ENCODE measurements at places on chromosomes 6 and 20. TPM values are rescaled to one million over a fixed set of nuclear protein-coding genes. Genes with fewer than 3 reads are reported as not detected.
A peak's percentile ranks its signal among the peaks of the same experiment; 100 is the strongest.

DNA sequence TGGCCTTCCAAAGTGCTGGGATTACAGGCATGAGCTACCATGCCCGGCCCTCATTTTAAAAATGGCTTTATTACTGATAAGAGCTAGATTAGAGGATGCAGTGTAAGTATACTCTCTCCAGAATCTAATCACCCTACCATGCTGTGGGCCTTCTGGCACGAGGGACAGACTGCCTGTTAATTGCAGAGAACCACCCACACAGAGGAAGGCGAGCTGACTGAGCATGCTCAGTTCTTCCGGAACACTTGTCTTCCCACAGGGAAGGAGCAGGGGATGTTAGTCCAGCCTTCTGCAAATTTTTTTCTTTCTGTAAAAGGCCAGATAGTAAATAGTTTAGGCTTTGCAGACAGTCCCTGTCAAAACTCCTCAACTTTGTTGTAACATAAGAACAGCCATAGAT lies 48.9 kb downstream of the ALDH5A1 start:
- no peak overlapping the region for H3K4me3 ChIP-seq
- DNase-seq: no peak
- H3K27ac ChIP-seq: no peak overlapping the region
- peaks cover 41% of the 10 kb centered on the region for H3K27me3 ChIP-seq

- no peak for DNase-seq
- no peaks in the 10 kb centered on the region for H3K4me1 ChIP-seq
- peaks cover 8% of the 10 kb centered on the region for H3K27me3 ChIP-seq
- no peak overlapping the region for H3K4me3 ChIP-seq
- H3K27ac ChIP-seq: no peak overlapping the region
Observed at GRCh38 chr6:21771626-21772320, 178.2 kb downstream of the SOX4 start.

DNA sequence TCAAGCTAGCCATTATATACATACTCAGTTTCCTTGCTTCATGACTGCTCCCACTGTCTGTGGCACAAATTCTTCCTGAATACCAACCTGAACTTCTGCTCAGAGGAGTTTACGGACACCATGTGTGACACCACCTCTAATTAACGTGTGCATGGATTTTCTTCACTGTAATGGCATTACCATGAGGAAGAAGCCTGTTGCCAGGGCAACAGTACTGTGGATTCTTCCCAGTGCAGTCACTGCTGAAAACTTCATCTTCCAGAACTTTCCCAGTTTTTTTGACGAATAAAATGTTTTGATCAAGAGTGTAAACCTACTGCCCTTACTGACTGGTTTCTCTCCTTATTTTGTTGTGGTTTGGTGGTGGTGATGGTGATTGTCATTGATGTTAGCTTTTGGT lies 444.3 kb upstream of the NRSN1 start:
- H3K27me3 ChIP-seq: no peaks in the 10 kb centered on the region
- H3K4me1 ChIP-seq: no peaks in the 10 kb centered on the region
- H3K27ac ChIP-seq: no peak overlapping the region
- no peaks in the 10 kb centered on the region for H3K36me3 ChIP-seq
- DNase-seq: no peak

DNA sequence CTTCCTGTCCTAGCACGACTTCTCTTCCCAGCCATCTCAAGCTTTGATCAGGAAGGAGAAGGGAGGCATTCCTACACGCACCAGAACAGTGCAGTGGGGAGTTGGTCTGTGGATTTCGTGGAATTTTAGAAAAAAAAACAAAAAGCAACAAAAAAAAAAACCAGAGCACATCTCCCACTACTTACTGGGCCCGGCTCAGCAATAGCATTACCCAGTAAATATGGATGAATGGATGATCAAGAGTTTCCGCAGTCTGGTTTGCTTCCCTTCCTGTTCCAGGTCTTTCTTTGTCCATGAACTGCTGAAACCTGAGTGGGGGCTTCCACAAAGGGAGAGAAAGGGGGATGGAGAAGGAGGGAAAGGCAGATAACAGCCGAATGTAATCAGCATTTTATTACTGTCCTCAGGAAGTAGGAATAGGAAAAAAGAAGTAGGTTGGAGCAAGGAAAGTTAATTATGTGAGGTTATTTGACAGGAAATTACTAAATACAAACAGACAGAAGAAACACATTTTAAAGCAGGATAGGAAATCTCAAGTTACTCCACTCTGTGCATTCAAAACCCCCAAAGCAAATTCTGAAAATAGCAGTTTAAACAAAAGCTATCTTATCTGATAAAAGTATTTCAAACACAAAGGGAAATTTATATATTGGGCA lies 349.0 kb downstream of the PRL start:
- no peaks in the 10 kb centered on the region for H3K4me1 ChIP-seq
- H3K27ac ChIP-seq: no peak overlapping the region
- H3K4me3 ChIP-seq: no peak overlapping the region
- no peaks in the 10 kb centered on the region for H3K36me3 ChIP-seq
- peaks cover 6% of the 10 kb centered on the region for H3K27me3 ChIP-seq

DNA sequence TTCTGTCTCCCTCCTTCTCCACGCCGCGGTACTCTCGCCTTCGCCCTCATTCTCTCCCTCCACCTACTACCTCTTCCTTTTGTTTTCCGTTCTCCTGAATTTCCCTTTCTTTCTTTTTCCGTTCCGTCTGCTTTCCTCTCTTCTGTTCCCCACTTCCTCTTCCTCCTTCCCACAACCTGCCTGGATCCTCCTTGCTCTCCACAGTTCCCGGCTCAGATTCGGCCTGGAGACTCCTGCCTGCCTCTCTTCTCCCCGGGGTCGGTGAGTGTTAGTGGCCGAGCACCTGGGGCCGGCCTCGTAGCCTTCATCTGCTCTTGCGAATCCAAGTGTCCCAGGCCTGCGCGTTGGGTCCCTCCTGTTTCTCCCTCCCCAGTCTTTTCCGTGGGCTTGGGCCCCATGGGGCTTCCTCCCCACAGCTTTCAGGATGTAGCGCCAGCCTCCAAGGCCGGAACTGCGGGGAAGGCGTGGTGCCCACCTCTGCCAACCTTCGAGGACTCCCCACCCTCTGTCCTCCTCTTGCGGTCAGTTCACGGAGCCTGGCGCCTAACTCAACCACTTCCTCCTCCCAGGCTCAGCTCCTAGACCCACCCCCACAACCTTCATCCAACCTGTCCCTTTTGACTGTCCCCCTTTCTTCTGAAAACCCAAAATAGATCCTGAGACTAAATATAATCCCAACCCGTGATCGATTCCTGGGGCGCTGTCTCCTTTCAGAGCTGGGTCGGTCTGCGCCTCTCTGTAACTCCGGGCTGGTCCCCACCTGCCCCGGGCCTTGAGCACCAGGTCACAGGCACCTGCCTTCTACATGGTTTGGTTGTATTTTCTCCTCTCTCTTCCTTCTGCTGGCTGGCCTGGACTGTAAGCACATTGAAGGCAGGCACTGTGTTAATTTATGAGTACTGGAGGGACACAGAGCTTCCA lies 6.8 kb downstream of the NRN1 start:
- H3K4me3 ChIP-seq: peak overlapping the region; percentile 80
- peaks cover 15% of the 10 kb centered on the region for H3K36me3 ChIP-seq
- no peak for DNase-seq
- peaks cover 55% of the 10 kb centered on the region for H3K4me1 ChIP-seq

GRCh38 chr20:5886788-5887187 lies 63.5 kb downstream of the TRMT6 start:
- no peak overlapping the region for H3K4me3 ChIP-seq
- H3K4me1 ChIP-seq: peaks cover 3% of the 10 kb centered on the region

GRCh38 chr6:17297271-17298080 lies 16.3 kb downstream of the RBM24 start:
- no peak overlapping the region for H3K4me3 ChIP-seq
- H3K27me3 ChIP-seq: peaks cover 13% of the 10 kb centered on the region
- H3K27ac ChIP-seq: no peak overlapping the region
- no peaks in the 10 kb centered on the region for H3K36me3 ChIP-seq
- no peaks in the 10 kb centered on the region for H3K4me1 ChIP-seq

GRCh38 chr6:1409774-1410465 lies 20.5 kb downstream of the FOXF2 start:
- H3K36me3 ChIP-seq: no peaks in the 10 kb centered on the region
- H3K4me1 ChIP-seq: no peaks in the 10 kb centered on the region
- no peak overlapping the region for H3K27ac ChIP-seq
- no peak for DNase-seq

GRCh38 chr6:134057478-134057877 lies 5.1 kb upstream of the SLC2A12 start:
- H3K27me3 ChIP-seq: peaks cover 20% of the 10 kb centered on the region
- DNase-seq: no peak

DNA sequence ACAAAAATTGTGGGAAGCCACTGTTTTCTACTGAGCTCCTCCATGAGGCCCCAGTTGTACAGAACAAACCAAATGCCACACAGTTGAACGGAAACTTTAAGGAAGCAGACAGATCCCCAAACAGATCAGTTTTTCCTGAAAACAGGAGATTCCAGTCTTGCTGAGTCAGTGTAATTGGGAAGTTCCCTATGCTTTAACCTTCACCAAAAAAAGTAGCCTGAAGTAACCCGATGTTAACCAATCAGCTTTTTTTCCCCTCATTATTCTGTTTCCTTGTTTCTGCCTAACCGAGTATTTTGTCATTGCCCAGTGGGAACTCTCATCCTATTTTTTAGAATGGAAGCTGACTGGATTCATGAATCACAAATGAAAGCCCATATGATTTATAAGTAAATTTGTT lies 36.7 kb downstream of the MARCKS start:
- no peak for DNase-seq
- H3K4me1 ChIP-seq: no peaks in the 10 kb centered on the region
- H3K36me3 ChIP-seq: peaks cover 5% of the 10 kb centered on the region
- H3K27me3 ChIP-seq: peaks cover 24% of the 10 kb centered on the region
- no peak overlapping the region for H3K4me3 ChIP-seq
- no peak overlapping the region for H3K27ac ChIP-seq

- H3K4me1 ChIP-seq: peaks cover 10% of the 10 kb centered on the region
- no peak overlapping the region for H3K27ac ChIP-seq
- H3K27me3 ChIP-seq: no peaks in the 10 kb centered on the region
- DNase-seq: no peak
- H3K36me3 ChIP-seq: peaks cover 3% of the 10 kb centered on the region
Observed at GRCh38 chr20:3420211-3420707, 12.8 kb upstream of the DNAAF9 start.

DNA sequence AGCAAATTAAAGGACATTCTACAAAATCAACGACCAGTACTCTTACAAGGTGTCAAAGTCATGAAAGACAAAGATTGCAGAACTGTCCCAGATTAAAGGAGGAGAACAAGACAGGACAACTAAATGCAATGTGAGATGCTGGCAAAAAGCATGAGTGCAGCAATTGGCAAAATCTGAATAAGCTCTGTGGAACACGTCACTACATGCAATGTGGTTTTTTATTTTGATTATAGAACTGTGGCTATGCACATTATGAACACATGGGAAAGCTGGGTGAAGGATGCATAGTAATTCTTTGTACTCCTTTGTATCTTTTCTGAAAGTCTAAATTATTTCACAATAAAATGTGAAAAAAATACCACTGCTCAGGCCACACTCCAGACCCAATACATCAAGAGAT lies 509.4 kb downstream of the KIF16B start:
- DNase-seq: no peak
- H3K36me3 ChIP-seq: no peaks in the 10 kb centered on the region
- no peaks in the 10 kb centered on the region for H3K27me3 ChIP-seq

DNA sequence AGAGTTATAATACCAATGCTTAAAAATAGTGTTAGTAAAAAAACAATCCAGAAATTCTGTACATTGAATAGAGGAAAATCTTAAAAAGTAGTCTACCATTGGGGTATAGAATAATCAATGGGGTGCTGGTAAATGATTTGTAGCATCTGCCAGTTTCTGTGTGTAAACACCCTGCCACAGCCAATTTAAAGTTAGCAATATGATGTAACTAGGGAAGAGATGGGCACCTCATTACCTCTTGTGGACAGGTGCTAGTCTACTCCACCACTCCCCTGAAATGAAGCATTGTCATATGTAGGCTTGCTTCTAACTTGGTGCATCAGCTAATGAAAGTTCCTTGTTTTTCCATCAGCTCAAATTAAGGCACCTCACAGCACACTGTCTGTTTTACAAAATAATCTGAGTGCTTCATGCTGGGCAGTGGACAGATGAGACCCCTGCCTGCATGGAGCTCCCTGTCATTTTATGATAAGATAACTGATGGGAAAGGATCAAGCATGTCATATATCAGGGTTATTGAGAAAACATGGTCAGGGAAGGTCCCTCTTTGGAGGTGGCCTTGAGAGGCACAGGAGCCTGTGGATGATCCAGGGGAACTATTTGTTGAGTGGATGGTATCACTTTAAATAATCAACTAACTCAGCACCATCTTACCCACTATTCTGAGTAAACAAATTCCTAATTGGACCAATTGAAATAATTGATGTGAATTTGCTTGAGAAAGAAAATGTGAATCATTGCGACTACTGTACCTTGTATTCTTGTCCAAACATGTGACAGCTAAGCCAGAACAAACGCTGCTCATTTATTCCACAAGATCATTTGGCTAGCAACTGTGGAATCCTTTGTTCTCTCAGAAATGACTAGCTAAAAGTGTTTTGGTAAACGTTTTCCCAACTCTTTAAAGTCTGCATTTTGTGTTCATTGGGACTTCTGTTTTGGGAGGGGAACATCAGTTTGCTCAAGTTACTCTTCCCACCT lies 45.9 kb upstream of the CSE1L start:
- H3K27me3 ChIP-seq: no peaks in the 10 kb centered on the region
- H3K4me1 ChIP-seq: no peaks in the 10 kb centered on the region
- DNase-seq: no peak

GRCh38 chr6:108250240-108250866 lies 10.5 kb downstream of the SNX3 start:
- no peak overlapping the region for H3K4me3 ChIP-seq
- H3K4me1 ChIP-seq: peaks cover 31% of the 10 kb centered on the region

GRCh38 chr20:51595744-51596143 lies 53.2 kb upstream of the NFATC2 start:
- no peak for DNase-seq
- peaks cover 42% of the 10 kb centered on the region for H3K27me3 ChIP-seq
- H3K4me3 ChIP-seq: no peak overlapping the region
- no peak overlapping the region for H3K27ac ChIP-seq
- H3K4me1 ChIP-seq: peaks cover 8% of the 10 kb centered on the region
- no peaks in the 10 kb centered on the region for H3K36me3 ChIP-seq

COL9A1 gene
- not detected for total RNA-seq

CCNC gene
- 38.0 TPM for total RNA-seq
